Activated CD4-positive, alpha-beta memory T cell treated with anti-CD3 and anti-CD28 coated beads for 36 hours (primary cell): ENCODE measurements at places on chromosomes 11 and 22. TPM values are rescaled to one million over a fixed set of nuclear protein-coding genes. Genes with fewer than 3 reads are reported as not detected.

The IL18 gene
- not detected for total RNA-seq

The LDHAL6A gene
- not detected for total RNA-seq

DNA sequence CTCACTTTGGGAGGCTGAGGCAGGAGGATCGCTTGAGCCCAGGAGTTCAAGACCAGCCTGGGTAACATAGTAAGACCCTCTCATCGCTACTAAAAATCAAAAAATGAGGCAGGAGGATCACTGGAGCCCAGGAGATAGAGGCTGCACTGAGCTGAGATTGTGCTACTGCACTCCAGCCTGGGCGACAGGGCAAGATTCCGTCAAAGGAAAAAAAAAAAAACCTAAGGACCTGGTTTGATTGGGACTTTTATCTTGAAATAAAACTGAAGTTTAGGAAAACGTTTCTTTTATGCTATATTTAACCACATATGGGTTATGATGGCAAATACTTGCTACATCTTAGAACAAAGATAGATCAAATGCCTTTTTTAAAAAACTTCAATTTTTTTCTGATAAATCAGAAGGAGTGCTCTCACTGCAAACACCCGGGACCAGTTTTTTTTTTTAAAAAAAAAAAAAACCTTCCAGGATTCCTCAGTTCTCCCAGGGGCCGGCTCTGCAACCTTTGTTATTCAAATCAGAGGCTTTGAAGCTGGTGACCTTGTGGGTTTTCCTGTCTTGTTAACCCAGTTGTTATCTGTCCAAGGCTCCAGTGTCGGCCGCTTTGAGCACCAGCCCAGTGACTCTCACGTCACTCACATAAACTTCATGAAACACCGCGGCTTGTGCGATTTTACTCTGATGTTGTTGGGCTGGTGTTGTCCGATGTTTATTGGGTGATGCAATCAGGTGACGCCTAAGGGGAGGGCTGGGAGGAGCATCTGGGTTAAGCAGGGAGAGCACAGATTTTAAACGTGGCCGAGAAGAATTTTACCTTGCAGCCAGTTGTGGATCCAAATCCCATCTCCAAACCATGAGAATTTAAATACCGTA lies 24.7 kb upstream of the SLC22A12 start:
- peak; percentile 68 for DNase-seq

DNA sequence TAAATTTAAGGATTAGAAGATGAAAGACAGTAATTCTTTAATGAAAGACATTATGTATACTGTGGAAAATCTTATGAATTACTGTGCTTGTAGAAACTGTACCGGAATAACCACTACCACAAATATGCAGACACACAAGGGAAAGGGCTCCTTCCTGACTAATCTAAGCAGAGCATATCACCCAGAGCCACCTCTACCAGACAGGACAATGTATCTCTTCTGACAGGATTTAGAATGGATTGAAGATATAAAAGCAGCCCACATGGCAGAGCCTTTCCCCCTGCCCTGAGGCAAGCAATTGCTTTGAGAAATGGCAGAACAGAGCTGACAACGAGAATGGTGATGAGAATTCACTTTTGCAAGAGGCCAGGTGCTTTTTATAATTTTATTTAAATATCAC lies 144.1 kb downstream of the NOX4 start:
- DNase-seq, result no peak
